ENCODE measurements at places on chromosomes 3 and 15. TPM values are rescaled to one million over a fixed set of nuclear protein-coding genes. Genes with fewer than 3 reads are reported as not detected.

Gene EXD1
- not detected for total RNA-seq

Gene PRSS50
- total RNA-seq = not detected

Gene TYRO3
- total RNA-seq = 7.0 TPM

- no peak for DNase-seq
These were observed 215.2 kb upstream of the ADAMTS9 start for GRCh38 chr3:64903006-64903405.

GRCh38 chr3:32882189-32882588 is 64.4 kb downstream of the TRIM71 start:
- no peak for DNase-seq

Gene DET1
- total RNA-seq = 1.6 TPM

All from ascending aorta (tissue), 2 donors.